ENCODE measurements at places on chromosomes 3 and 15.
A peak's percentile ranks its signal among the peaks of the same experiment; 100 is the strongest.

- DNase-seq, result no peak
These were observed 244.7 kb upstream of the TBL1XR1 start for GRCh38 chr3:177441813-177442646.

DNA sequence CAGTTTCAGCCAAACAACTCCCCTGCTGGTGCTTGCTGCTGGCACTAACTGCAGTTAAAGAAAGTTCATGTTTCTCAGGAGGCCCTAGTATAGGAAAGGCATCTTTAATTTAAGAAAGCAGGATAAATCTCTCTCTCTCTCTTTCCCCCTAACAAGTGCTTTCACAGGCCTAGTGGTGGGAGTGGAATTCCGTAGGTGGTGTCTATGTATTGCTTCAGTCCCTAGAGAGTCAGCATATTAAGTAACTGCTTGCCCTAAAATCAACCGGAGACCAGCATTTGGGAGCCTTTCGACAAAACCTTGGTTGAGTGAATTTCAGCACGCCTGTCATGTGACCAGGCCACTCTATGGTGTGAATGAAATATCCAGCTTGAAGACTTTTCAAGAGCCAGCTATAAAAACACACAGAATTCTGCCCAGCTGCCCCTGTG, 169.2 kb upstream of the TGFBR2 start:
- no peak for DNase-seq

DNA sequence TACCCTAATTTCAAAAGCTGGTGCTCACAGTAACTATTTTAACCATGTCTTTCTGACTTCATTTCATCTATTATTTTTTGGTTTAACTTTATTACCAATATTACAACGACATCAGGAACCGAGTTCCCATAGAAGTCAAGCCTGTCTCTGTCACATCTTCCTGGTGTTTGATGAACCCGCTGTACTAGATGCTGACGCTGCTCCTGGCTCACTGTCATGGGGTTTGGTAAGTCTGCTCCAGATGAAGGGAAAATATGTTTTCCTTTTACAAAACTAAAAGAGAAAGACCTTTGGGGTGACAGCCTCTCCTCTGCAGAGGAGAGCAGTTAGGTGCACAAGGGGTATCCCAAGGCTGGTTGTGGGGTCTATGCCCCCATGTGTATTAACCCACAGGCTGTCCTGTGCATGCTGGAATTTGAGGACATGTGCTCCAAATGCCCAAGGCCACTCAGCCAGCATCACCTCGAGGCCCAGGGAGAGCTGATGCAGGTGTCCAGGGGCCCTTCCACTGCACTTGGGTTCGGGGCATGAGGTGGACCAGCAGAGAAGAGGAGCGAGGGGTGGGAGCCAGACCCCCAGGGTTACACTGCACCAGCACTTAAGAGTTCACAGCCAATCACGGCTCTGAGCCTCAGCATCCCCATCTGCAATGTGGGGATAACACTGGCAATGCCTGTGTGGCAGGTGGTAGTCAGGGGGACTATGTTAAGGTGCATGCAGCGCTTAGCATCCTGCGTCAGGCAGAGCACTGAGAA, 62.2 kb downstream of the ATP10A start:
- DNase-seq, result no peak

GRCh38 chr3:86793786-86794185, 197.2 kb downstream of the VGLL3 start:
- peak; percentile 89 for DNase-seq

DNA sequence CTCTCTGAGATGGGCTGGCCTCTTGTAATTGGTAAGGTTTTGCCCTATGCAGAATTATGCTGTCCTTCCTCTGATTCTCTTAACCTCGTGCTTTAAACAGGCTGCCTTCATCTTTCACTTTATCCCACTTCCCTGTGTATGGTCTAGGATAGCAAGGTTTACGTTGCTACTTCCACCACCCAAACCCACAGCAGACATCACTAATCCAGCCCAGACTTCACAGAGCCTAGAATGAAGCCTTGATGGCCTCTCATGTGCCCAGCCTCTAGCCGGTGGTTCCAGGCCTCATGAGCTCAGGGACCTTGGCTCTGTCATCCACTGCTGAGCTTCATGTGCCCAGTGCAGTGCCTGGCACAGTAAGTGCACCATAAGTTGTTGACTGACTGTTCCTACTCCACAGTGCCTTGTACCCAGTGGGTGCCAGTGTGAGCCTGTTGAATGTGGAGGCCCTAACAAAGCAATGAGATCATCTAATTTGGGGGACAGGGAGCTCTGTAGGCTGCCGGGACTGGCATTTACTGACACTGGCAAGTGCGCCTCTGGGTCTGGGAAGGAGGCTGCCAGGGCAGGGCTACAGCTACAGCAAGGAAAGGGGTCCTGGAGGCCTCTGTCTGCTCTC, 12.5 kb downstream of the SLC6A6 start:
- DNase-seq, result peak; percentile 20

- DNase-seq, result no peak
These were observed 131.5 kb upstream of the KCNH8 start for GRCh38 chr3:19016851-19017250.

DNA sequence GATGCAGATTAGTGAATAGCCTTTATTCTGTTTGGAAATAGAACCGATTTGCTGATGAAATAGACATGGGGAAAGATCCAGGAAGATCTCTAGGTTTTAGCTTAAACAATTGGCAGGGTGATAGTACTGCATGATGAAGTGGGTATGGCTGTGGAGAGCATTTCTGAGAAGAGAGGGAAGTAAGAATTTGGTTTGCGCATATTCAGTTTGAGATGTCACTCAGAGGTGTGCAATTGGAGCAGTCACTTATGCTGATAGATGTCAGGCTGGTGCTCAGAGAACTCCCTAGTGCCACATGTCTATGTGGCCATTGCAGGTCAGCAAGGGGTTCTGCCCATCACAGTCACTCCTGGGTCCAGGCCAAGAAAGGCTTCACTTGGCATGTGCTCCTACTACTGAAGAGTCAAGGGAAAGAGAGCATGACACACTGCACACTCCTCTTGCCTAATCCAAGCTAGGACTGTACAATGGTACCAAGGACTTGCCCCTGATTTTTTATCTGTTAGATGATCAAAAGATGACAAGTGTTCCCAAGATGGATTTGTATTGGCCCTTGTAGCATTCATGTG, 57.2 kb upstream of the ST8SIA2 start:
- DNase-seq, result no peak

DNA sequence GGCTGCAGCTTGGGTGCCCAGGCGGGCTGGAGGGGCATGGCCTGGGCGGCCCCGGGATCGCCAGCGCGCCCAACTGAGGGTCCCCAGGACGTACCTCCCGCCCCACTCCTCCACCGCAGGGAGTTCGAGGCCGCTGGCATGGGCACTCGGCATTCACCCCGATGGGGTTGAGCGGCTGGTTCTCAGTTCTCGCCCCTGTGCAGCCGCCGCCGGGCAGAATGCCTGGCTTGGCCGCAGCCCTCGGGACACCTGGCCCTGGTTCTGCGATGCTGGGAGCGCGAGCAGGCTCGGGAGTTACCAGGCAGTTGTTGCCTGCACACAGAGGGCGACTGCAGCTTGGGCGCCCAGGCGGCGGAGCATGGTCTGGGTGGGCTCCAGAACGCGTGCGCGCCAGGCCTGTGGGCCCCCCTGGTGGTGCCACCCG, 121.4 kb downstream of the LMLN start:
- no peak for DNase-seq

DNA sequence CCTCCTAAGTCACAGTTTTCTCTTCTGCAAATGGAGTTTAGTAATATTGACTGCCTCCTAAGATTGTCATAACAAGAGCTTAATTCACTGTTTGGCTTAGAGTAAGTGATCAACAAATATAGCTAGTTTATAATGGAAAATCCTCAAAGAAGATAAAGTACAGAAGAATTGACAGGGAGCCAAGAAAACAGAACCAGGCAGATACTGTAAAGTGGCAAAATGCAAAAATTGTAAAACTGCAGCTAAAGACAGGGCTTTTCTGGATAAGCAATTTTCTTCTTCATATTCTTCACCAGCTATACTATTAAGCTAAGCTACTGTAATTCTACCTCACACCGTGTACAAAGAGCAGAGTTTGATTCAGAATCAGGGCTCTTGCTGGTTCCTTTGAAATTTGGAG, 148.6 kb downstream of the ARPP21 start:
- no peak for DNase-seq

GRCh38 chr3:167166594-167167253, 213.4 kb downstream of the ZBBX start:
- no peak for DNase-seq

DNA sequence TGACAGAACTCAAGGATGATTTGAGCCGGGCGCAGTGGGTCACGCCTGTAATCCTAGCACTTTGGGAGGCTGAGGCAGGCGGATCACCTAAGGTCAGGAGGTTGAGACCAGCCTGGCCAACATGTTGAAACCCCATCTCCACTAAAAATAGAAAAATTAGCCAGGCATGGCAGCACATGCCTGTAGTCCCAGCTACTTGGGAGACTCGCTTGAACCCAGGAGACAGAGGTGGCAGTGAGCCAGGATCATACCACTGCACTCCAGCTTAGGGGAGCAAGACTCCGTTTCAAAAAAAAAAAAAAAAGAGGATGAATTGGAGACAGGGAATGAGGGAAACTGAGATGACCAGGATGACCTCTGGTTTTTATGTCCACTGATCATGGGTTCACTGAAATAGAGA, 60.4 kb upstream of the CDIN1 start:
- DNase-seq, result no peak

DNA sequence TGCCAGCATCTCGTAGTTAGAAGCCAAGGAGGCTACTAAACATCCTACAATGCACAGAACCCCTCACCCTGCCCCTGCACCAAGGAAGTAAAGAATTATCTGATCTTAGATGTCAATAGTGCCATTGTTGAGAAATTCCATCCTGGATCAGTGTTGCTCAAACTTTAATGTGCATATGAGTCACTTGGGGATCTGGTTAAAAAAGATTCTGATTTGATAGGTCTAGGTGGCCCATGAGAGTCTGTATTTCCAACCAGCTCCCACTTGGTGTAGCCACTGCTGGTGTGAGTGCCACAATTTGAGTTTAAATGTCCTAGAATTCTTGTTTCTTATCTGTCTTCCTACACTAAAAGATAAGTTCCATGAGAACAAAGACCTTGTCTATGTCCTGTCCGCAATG, 43.7 kb downstream of the TMEM45A start:
- peak; percentile 47 for DNase-seq

DNA sequence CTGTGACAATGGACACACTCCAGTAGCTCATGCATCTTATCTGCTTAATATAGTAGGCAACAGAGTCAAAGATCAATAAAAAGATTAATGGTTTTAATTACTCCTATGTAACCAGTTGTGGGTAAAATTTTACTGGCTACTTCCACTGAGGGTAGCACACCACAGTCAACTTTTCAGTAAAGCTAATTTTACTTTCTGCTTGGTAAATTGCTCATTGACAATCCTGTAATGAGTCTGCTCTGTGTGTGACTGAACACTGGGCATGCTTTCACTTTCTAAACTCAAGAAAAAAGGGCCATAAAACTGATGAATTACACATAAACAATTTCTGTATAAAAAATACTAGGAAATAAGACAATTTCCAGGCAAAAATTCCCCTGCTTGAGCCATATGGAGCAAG, 838.3 kb downstream of the VGLL3 start:
- DNase-seq, result no peak

DNA sequence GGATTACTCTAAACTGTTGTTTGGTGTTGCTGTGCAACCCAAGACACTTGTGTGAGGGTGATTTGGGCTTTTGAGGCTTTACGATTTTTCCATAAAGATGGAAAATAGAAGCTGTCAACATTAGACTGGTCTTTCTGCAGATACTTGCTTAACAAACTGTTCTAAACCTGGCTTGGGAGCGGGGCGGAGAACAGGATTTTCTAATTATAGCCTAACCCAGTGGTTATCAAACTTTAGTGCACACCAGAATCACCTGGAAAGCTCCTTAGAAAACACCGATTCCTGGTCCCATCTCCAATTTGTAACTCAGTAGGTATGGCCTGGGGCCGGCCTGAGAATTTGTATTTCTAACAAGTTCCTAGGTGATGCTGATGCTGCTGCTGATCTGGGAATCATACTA, 19.0 kb downstream of the GPR156 start:
- DNase-seq, result no peak

GRCh38 chr3:17580901-17581300, 161.5 kb downstream of the TBC1D5 start:
- DNase-seq, result no peak

GRCh38 chr3:111961461-111962164, 17.2 kb upstream of the ABHD10 start:
- no peak for DNase-seq

DNA sequence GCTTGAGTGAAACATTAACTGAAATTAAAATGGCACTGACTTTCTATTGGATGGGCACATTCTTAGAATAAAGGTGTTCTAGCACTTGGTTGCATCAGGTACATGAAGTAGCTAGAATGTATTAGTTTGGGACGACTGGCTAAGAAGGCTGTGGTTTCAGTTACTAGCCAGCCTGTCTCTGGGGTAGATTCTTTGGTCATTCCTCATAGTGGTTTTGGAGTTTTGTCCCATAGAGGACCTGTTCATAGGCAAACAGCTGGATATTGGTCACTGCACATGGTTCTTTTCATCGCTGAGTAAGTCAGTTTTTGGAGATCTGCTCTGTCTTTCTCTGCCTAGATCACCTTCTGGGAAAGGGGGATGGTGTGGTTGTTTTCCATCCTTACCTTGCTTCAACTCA, 55.3 kb downstream of the ADAMTSL3 start:
- peak; percentile 65 for DNase-seq

GRCh38 chr3:54511766-54512365, 389.5 kb downstream of the CACNA2D3 start:
- no peak for DNase-seq

DNA sequence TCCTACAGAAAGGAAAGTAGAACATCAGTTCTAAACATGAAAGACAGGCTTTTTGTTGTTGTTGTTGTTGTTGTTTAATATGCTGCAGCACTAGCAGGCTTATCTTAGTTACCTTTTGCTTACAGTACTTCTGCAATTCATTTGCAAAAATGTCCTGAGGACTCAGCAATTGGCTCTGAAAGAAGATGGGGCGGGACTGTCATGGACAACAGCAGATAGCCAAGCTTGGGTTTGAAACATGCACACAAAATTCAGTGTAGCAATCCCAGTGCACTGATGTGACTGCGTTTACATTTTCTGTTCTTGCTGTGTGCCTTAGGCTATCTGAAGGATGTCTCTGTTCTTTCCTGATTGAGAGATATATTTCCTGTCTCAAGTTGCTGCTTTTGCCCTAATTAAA, 9.2 kb downstream of the UNC13C start:
- DNase-seq, result no peak

- DNase-seq, result no peak
These were observed 9.2 kb upstream of the MST1R start for GRCh38 chr3:49912881-49913281.

- no peak for DNase-seq
These were observed 374.7 kb downstream of the IL5RA start for GRCh38 chr3:2735392-2735894.

DNA sequence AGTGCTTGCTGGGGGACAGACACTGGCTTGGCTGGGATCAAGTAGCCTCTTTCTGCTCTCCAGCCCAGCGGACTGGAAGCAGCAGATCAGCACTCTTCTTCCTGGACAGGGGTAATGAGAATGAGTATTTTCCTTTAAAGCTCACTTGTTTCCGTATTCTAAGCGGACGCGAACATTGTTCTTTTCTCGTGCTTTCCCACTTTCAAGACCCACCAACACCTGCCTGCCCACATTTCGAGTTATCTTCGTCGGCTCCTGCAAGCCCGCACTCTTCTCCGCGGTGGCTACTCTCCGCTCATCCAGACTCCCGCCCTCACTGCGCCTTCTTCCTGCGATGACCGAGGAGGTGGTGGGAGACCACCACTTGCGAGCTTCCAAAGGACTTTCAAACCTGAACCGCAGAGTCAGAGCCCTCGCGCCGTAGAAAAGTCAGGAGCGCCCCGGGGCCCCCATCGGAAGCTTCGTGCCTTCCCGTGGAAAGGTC, 1.6 kb upstream of the PPM1L start:
- peak; percentile 62 for DNase-seq

Data from HT1080 (cell line).